Hematopoietic multipotent progenitor cell treated with erythropoietin and hydrocortisone succinate and interleukin-3 and kit ligand, for 4 days (in vitro differentiated cells): ENCODE measurements at places on chromosomes 6 and 20.
A peak's percentile ranks its signal among the peaks of the same experiment; 100 is the strongest.

- no peak for DNase-seq
Measured at GRCh38 chr20:64160118-64160517, 4.1 kb upstream of the MYT1 start.

GRCh38 chr6:87661016-87661415 lies 41.0 kb downstream of the AKIRIN2 start:
- peak; percentile 42 for DNase-seq

DNA sequence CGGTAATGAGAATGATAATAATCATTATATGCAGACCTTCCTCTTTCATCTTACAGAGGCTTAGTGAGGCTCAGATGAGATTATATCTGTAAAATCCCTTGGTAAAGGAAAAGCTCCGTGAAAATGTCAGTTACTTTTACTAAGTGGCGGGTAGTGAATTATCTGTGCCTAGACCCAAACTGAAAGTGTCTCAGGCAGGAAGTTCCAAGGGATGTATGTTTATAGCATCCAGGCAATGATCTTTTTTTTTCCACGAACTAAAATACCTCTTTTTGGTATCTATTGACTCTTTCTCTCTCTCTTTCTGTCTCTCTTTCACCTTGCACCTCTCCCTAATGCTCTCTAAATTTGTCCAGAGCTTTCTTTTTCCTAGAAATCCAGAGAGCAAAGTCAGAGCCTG lies 5.0 kb downstream of the TCF21 start:
- no peak for DNase-seq

- no peak for DNase-seq
Measured at GRCh38 chr20:38888059-38888831, 38.0 kb upstream of the FAM83D start.

GRCh38 chr20:54221996-54222890 lies 14.4 kb downstream of the PFDN4 start:
- no peak for DNase-seq

DNA sequence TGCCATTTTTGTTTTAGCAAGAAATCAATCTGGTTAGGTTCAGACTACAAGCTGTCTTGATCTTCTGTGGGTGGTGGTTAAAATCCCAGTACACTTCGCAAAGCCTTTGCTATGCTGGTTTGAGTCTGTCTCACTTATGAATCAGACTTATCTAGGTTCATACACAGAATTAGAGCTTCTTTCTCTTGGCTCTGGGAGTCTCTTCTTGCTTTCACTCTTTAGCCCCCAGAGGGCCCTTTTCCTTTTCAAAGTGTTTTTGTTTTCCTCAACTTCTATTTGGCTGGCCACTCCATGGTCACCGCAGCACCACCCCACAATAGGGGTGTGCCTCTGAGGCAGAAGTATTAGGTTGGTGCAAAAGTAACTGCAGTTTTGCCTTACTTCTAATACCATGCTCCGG lies 21.3 kb downstream of the ECI2 start:
- no peak for DNase-seq

GRCh38 chr6:624979-625378 lies 31.9 kb downstream of the HUS1B start:
- peak; percentile 44 for DNase-seq

DNA sequence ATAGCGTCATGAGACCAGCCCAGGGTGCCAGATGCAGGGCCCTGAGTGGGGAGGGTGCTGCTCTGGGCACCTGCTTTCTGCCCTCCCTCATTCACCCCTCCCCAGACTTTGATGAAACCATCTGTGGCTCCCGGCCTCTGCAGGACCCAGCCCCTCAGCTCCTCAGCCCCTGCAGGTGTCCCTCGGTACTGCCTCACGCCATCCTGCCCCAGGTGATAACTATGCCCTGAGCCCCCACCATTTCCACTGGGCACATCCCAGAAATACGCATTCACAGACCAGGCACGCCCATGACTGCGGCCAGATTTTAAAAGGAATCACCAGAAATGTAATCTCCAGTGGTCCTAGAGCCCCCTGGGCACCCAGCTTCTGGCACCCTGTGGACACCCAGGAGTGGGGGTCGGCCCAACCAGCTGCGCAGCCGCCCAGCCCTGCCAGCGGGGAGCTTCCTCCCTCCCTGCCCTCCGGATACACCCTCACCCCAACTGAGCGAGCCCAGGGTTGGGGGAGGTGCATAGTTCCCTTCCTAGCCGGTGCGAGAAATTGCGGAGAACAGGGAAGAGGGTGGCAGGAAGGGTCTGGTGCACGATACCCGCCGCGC lies 615 bp upstream of the NTSR1 start:
- peak; percentile 35 for DNase-seq

DNA sequence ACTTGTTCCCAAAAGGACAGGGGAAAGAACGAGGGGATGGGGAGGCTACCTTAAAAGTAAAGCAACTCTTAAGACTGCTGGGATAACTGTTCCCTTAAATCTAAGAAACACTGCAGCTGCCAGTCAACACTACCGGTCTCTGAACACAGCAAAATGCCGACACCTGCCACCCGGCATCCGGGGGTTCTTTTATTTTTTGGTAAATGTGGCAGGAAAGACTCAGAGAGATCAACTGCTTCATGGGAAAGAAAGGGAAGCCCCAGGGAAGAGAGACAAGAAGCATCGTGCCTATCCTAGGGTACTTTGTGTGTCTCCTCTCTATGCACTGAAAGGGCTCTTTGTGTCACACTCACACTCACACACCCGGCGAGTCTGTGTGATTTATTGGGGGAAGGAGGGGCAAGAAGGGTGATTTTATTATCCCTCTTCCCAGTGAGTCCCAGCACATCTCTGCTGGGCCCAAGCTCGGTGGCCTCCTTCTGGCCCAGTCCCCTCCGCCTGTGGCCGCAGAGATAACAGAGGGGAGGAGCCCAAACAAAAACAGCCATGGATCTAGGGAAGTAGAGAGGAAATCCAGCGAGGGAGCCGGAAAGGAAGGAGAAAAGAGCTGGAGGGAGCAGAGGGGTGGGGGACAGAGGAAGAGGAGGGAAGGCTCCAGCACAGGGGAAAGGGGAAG lies 1.4 kb downstream of the FYN start:
- DNase-seq, result peak; percentile 75

DNA sequence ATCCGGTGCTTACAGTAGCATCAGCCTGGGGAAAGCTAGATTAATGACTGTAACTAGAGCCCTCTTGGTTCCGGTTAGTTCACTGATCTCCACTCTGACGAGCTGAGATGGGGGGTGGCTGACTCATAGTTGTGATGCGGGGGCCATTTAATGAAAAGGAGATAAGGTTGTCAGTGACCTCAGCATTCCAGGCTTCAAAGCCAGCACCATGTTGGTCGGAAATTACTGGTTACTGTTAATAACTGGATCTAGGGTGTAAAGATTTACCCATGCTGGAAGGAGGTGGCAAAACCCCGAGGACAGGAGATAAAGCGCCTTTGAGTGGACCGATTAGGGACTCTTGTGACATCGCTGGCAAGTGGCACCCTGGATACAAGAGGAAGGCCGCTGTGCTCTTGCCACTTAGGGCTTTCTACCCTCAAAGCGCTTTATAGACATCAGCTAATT lies 21.1 kb downstream of the FOXC1 start:
- no peak for DNase-seq

GRCh38 chr20:47356526-47357295 lies at the start of gene ZMYND8:
TSS of gene ZMYND8 (minus strand) at chr20:47356699. CDS start at chr20:47356670, 29 bp downstream.
- peak; percentile 97 for DNase-seq

GRCh38 chr6:43630980-43631619 lies 2.0 kb upstream of the GTPBP2 start:
- peak; percentile 96 for DNase-seq

DNA sequence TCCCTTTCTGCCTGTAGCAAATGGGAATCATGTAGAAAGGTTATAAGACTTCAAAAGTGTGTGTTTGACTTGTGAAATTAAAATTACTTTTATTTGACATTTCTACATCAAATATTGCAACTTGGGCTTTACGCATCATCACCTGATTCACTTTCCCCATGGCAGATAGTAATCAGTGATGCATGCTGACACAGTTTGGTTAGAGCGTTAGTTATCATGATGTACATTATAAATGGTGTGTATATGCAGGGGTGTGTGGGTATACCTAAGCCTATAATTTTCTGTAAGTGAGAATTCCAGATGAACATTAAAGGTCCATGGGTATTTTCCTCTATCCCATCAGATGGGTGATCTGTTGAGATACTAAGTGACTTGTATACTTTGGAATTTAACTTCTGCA lies 141.5 kb downstream of the KLHL32 start:
- no peak for DNase-seq

GRCh38 chr6:84526631-84527030 lies 237.8 kb downstream of the TBX18 start:
- peak; percentile 8 for DNase-seq

- no peak for DNase-seq
Measured at GRCh38 chr6:56909115-56909907, 45.6 kb upstream of the BEND6 start.

GRCh38 chr6:87791982-87792381 lies 89.9 kb upstream of the AKIRIN2 start:
- DNase-seq, result no peak

- DNase-seq, result peak; percentile 76
Measured at GRCh38 chr6:168884646-168885086, 369.0 kb downstream of the THBS2 start.

DNA sequence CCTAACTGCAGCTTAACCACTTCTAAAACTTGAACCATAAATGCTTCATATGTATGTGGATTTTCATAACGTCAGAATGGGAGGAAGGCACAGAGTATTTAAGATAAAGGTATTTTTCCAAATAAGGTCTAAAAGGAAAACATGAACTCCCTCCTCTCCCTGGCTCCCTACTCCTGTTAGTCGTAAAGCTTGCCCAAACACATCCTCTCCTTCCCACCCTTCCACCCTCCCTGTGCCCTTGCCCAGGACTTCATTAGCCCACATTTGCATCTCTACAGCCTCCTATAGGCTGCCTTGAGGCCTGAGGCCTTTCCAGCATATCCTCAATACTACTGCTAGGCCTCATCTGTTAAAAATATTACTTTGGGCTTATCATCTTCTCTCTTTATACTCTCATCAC lies 17.1 kb upstream of the SMIM13 start:
- no peak for DNase-seq

- peak; percentile 59 for DNase-seq
Measured at GRCh38 chr6:143647732-143648131, 30.0 kb upstream of the PHACTR2 start.

DNA sequence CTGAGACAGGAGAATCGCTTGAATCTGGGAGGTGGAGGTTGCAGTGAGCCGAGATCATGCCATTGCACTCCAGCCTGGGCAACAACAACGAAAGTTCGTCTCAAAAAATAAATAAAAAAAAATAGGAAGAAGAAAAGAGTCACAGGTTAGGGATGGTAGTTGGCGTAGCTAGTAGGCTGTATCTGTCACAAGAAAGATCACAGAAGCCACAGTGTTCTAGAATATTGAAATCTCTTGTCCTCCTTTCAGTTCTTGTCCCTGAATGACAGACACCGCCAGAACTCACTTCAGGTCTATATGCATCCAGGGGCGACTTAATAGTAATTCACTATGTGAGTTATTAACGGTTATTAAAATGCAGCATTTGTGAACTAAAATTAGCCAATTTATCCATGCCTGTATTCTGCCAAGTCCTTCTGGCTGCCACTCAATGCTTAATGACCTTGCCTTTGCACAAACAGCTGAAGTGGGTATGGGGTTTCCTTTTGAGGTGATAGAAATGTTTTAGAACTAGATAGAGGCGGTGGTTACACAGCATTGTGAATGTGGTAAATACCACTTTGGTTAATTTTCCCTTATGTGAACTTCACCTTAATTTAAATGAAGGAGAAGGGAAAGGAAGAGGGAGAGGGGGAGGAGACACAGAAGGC lies 41.3 kb upstream of the ZMYND8 start:
- peak; percentile 59 for DNase-seq

GRCh38 chr6:88588938-88589337 lies 374.5 kb downstream of the RNGTT start:
- no peak for DNase-seq

GRCh38 chr6:165804331-165805066 lies 141.5 kb upstream of the PDE10A start:
- no peak for DNase-seq

- no peak for DNase-seq
Measured at GRCh38 chr20:25297141-25297905, 49.4 kb downstream of the PYGB start.

GRCh38 chr20:58707770-58708169 lies 15.2 kb downstream of the NPEPL1 start:
- no peak for DNase-seq
